ENCODE measurements at places on chromosomes 3 and 15.

GRCh38 chr3:17154941-17155340, 270.2 kb downstream of the PLCL2 start:
- DNase-seq: no peak

- DNase-seq: no peak
Observed at GRCh38 chr3:52108302-52109232, 45.7 kb downstream of the POC1A start.

- DNase-seq: no peak
Observed at GRCh38 chr3:188349933-188350332, 196.0 kb downstream of the LPP start.

- DNase-seq: no peak
Observed at GRCh38 chr3:138036572-138036971, 26.6 kb downstream of the CLDN18 start.

DNA sequence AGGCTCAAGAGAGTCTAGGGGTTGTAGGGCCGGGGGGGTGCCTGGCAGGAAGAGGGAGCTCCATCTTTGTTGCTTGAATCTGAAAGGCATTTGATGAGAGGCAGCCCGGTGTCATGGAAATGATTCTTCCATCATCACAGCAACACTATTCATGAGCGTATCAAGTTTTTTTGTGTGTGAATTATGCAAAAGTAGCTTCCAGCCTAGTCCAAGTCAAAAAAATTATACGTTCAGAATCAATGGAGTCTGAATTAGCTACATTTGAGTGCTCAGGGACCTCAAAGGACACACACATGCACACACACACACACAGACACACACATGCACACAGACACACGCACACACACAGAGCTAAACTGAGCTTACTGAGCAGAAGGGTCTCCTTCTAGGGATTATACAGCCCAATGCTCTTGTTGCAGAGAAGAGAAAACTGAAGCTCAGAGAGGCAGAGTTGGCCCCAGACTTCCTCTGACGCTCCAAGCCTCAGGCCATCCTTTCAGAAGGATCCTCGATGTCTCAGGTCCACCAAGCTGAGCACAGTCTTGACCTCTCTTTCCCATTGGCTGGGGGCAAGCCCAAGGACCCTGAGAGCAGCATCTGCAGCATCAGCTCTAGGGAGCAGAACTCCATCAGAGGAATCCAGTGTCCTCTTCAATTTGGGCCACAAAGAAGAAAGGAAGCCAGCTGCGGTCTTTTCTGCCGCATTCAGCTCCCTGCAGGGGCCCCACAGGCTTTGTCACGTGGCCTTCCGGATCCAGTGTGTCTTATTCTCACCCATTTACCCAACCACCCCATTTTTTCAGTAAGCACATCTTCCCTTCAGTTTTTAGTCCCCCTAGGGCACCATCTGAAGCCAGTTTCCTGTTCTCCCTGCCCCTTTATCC, 228.0 kb downstream of the UACA start:
- DNase-seq: no peak

DNA sequence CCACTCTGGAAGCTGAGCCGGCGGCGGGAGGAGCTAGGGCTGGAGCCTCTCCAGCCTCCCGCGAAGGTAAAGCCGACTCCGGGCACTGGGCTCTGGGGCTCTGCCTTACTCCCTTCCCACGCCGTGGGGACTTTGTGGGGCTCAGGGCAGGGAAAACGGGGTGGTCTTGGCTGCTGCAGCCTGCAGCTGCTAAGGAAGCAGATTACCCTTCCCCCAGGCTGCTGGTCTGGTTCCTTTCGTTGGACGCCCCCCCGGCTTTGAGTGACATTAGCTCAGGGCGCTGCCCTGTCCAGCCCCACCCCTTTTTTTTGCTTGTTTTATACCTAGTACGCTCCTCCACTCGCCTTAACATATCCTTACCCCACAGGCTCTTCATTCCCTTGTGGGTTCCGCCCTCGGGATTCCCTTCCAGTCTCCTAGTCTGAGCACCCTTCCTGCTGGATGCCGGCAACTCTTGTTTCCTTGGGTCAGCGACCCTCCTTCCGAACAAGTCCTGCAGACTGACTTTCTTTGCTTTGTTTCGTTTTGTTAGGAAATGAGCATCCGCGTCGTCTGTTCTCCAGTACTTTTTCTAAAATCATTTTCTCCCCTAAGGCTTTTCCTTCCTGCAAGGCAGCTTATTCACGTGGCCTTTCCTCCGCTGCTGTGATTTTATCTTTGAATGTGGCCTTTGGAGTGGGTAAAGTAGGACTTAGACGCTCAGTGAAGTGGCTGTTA, 551 bp downstream of the DNAJC13 start:
- no peak for DNase-seq

- DNase-seq: no peak
Observed at GRCh38 chr3:53244271-53244670, 11.6 kb downstream of the TKT start.

DNA sequence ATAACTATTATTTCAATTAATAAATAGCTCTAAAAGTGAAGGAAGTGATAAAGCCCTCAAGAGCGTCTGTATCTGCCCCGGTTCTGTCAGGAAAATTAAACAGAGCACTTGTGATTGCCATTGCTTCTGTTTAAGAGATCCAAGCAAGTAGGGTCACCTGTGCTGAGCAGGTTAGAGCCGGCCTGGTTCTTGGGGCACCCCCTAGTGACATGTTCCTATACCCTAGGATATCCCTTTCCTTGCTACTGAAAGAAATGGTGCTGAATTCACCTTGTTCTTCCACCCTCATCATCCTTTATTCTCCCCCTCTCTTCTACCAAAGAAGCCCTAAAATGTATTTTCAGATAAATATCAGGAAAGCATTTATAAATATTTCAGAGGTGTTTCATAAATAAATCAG, 323.5 kb downstream of the RORA start:
- DNase-seq: no peak

GRCh38 chr3:37971467-37971866, 19.1 kb upstream of the VILL start:
- DNase-seq: no peak
